ENCODE measurements at places on chromosomes 3 and 15.

DNA sequence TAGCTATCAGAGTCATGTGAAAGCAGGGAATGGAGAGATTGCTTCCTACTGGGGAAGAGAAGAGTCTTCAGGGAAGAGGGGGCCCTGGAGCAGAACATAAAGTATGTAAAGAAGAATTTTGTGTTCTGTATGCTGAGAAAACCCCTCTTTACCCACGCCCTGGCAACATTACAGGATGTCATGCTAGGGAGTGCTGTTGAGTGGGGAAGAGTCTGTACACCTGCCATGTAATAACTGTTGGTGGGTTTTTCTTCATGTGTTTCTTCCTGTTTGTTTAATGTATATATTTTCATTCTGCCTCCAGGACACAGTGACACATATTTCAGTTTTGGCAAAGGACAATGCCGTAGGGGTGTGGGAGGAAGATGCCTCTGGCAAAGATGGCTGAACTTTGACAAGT is 122.8 kb upstream of the LPP start:
- no peak for DNase-seq

DNA sequence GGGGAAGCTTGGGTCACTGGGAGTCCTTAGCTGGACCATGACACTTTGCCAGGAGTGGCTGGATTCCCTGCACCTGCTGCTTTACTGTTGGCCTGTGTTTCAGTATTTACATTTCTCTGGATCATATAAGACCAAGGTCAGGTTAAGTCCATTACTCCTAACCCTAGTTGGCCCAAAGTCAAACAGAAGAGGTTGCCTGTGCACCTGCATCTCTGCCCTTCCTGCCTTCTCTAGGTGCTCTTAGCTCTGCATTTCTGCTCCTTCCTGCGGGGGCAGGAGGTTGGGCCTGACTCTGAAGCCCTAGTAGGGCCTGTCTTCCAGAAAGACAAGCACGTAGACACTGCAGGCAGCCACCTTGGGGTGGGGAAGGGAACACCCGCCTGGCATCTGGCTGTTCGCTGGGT is 124.3 kb downstream of the RPLP1 start:
- no peak for DNase-seq

- no peak for DNase-seq
Measured at GRCh38 chr3:171543759-171544300, 83.6 kb upstream of the TNIK start.

GRCh38 chr3:64361962-64362735 is 136.9 kb upstream of the PRICKLE2 start:
- DNase-seq = no peak

GRCh38 chr3:168885028-168885427 is 778.5 kb downstream of the MECOM start:
- DNase-seq = no peak

DNA sequence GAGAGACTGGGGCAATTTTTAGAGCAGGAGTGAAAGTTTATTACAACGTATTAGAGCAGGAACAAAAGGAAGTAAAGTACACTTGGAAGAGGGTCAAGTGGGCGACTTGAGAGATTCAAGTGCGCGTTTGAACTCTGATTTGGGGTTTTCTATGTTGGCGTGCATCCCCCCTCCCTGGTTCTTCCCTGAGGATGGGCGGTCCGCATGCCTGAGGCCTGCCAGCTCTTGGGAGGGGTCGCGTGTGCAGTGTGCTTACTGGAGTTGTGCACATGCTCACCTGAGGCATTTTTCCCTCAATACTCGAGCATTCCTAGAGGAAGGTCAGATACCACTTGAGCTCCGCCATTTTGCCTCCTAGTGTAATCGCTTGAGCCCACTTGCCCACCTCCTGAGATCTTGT is 10.4 kb upstream of the CHAC1 start:
- DNase-seq = no peak

DNA sequence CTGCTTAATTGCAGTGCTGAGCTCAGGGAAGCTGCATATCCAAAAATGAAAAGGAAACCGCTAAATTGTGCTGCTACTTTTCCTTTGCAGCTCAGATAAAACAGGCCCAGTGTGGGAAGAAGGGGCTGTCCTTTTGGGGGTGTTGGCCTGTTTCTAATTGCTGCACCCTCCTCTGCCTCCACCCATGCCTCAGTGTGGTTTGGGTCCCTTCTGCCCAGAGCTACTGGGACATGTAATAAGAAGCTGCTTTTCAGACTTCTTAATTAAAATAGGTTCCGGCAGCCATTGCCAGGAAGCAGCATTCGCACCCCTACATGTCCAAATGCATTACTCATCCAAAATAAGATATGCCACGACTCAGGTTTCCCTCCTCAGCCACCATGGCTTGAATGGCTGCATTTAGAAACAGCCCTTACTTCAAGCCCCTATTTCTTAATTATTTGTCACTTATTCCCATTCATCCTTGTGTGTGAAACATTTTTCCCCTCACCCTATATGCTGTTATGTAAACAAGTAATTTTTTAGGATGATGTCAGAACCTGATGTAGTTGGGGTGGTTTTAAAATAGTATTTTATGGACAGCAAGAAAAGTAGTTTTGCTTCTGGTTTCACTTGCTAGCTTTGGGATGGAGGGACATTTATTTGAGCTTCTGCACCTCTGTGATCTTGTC is 235.9 kb upstream of the CTDSPL start:
- no peak for DNase-seq

DNA sequence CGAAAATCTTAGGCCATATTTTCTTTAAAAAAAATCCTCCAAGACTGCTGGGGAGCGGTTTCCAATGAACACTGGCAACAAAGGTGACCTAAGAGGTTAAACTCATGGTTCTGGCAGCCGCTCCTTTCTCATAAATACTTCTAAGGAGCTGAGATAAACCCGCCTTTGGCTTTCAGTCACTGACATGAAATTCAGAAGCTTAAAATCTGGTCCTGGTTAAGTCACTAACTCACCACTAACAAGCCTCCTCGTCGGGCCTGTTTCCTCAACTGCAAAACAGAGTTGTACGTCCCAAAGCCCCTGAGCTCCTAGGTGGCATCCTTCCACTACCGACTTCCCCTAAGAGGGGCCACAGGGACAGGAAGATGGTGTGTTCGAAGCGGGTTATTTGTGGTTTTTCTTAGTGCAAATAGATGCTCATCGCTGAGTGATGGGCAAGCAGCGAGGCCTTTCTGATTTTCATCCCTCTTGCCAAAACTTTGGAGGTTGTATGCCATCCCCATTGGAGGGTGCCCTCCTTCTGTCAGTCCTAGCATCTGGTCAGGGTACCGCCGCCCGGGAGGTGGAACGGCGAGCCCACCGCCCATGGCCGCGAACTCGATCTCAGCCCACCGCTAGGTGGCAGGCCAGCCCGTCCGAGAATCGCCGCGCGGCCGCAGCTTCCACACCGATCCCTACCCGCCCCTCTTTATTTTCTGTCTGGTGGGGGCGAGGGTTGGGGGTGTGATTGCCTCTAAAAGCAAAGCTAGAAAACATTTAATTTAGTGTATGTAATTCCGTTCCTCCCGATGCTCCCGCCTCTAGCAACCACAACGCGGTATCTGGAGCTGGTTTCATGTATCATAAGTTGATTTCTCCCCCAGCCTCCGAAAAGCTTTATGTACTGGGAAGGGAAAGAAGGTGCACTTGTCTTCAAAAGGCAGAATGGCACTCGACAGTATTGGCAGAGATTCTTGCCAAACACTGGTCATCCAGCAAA is 4.6 kb downstream of the BCL6 start:
- DNase-seq = peak; percentile 76

GRCh38 chr3:9732080-9732739 is 675 bp downstream of the BRPF1 start:
- peak; percentile 61 for DNase-seq

DNA sequence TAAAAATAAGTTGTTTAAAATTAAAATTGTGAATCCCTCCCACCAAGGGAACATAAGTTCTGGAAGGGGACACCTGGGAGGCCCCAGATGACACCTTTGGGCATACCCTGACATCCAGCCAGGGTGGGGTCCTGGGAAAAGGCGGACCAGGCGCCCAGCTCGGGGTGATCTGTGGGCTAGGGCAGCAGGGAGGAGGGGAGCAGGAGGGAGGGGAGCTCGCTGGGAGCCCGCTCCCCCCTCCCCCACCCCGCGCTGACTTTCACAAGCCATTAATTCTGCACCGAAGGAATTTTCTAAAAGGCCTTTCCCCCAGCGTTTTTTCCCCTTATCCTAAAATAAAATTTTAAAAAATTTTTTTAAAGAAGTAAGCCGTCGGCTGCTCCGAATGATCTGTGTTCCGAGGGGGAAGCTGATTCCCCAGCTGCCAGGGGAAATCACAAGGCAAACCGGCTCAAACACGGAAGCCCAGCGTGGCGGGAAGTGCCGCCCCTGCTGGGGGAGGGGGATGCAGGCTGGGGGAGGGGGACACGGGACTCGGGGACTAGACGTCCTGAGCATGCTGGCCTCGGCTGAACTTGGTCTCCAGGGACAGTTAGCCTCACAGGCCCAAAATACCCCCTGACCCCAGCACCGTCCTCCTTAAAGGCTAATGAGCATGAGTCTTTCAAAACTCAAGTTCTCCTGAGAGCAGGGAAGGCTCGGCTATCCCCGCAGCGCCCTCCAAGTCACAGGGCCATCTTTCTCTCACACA is 13.9 kb downstream of the PLXND1 start:
- DNase-seq = no peak

GRCh38 chr3:31768479-31769125 is 212.5 kb downstream of the OSBPL10 start:
- peak; percentile 62 for DNase-seq

DNA sequence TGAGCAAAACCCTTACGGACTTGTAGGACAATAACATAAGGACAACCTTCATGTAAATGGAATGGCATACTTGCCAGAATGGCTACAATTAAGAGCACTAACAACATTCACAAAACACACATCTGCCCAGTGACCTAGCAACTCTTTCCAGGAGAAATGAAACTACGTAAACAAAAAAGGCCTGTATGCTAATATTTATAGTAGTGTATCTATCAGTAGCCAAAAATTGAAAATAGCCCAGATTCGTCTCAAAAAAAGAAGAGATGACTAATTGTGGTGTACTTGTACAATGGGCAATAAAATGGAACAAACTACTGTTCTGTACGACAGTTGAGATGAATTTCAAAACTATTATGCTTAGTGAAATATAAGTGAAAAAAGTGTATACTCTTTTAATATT is 38.4 kb downstream of the CMC1 start:
- no peak for DNase-seq

- DNase-seq = no peak
Measured at GRCh38 chr3:76735152-76735551, 304.7 kb upstream of the ROBO2 start.

GRCh38 chr3:114420072-114420471 is 126.2 kb downstream of the TIGIT start:
- no peak for DNase-seq

DNA sequence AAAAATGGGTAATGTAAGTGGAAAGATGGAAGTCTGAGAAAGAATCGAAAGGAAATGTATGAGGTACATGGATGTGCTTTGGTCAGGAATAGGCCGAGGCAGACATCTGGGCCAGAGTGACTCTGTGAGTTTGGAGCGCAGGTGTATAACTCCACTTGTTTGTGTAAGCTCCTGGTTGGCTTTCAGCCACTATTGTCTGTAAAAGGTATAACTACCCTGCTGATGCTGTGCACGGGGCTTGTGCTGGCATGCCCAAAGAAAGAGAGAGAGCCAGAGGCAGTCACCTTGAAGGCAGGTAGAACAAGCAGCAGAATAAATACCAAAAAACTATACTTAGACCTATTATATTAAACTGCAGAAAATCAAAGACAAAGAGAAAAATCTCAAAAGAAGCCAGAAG is 32.7 kb upstream of the CD96 start:
- no peak for DNase-seq

DNA sequence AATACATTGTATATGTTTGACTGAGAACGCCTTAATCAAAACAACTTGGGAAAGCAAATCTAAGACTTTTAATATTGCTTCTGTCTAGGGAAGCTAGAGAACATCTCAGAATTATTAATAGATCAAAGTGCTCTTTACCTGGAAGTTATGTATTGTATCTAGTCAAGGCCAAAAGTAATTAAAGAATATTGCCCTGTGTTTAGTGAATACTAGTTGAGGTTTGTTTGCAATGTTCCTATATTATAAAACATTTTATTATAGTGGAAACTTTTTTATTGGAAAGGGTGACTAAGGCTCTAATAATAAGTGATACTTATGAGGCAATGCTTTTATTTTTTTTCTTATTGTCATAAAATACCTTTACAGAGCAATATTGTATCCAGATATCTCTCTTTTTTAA is 118.2 kb downstream of the CADM2 start:
- DNase-seq = no peak

GRCh38 chr15:61816856-61817255 is 243.4 kb downstream of the VPS13C start:
- DNase-seq = no peak

DNA sequence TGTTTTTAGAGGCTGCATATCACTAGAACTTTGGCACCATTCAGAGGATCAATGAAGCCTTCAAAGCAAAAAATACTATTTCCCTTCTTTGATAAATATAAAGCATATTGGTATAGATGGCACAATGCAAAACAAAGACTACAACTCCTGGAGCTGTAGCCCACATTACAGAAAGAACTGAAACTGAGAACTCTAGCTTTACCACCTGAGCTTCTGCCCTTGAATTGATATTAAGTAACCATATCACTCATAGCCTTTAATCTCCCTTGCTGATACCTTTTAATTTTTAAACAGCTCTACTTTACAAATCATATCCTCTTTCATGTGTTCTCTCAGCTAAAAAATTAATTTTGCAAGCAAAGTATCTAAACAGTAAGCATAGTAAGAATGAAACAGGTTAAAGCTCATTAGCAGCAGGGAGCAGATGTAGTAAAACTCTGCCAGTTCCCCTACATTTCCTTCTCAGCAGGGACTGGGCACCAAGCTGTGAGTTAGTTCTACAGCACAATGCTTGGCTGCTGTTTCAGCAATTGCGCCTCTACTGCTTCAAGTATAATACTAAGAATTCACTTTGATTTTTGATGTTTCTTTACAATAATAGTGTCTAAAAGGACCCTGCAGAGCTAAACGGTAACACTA is 97.9 kb upstream of the NANOGP8 start:
- no peak for DNase-seq

- DNase-seq = no peak
Measured at GRCh38 chr3:155646669-155647068, 98.2 kb downstream of the PLCH1 start.

DNA sequence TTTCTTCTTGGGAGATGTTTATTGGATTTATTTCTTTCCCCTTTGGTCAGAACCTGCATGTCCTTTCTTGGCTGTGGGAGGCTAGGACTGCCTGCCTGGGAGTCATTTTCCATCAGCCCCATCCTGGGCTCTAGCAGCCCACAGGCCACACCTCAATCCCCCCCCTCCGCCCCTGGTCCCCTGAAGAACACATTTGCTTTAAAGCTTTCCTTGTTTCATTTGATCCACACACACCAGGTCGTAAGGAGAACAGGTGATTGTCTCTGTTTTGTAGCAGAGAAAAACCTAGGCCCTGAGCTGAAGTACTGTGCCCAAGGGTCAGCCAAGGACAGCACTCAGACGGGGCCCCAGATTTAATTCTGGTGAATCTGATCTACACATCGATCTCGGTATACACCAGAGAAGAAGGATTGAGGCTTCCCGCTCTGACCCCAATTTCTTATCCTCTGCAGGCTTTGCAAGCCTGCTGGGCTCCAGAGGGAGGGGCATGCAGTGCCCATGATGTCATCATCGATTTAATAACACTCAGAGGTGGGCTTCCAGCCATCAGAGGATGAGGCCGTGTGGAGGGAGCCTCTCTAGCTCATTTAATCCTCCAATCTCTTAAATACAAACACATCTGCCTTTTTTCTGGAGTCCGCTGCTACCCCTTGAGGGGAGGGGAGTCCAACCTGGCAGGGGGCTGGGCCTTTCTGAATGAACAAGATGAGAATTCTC is 1.7 kb upstream of the CLN6 start:
- DNase-seq = no peak

Data from CD4-positive, alpha-beta T cell treated with Interleukin-10 for 1 hour (primary cell).